ENCODE measurements at places on chromosomes 5 and 9. TPM values are rescaled to one million over a fixed set of nuclear protein-coding genes. Genes with fewer than 3 reads are reported as not detected.
A peak's percentile ranks its signal among the peaks of the same experiment; 100 is the strongest.

The NR5A1 gene
- not detected for total RNA-seq

- no peaks in the 10 kb centered on the region for H3K4me1 ChIP-seq
- H3K36me3 ChIP-seq = no peaks in the 10 kb centered on the region
- no peak for DNase-seq
- H3K27ac ChIP-seq = no peak overlapping the region
- H3K4me3 ChIP-seq = no peak overlapping the region
- no peaks in the 10 kb centered on the region for H3K27me3 ChIP-seq
Measured at GRCh38 chr5:116242343-116242742, 157.5 kb downstream of the COMMD10 start.

The SUSD3 gene
- not detected for total RNA-seq

The ARSI gene
- total RNA-seq = 0.19 TPM

GRCh38 chr5:57386958-57387357 is 95.7 kb downstream of the ACTBL2 start:
- H3K27me3 ChIP-seq = no peaks in the 10 kb centered on the region
- H3K36me3 ChIP-seq = no peaks in the 10 kb centered on the region
- DNase-seq = peak; percentile 27
- peaks cover 12% of the 10 kb centered on the region for H3K4me1 ChIP-seq

All from MCF 10A (cell line).